A549 treated with DMSO at 1 μM for 4 hours (cell line): ENCODE measurements at places on chromosomes 3 and 15. TPM values are rescaled to one million over a fixed set of nuclear protein-coding genes. Genes with fewer than 3 reads are reported as not detected.

LZTFL1 gene
- total RNA-seq = 14.7 to 20.5 TPM (median 17.8 TPM) in 5 replicates

PLA2G4B gene
- 1.1 to 3.0 TPM (median 2.0 TPM) in 5 replicates for total RNA-seq

CMTM8 gene
- total RNA-seq = 4.6 to 11.2 TPM (median 9.9 TPM) in 5 replicates

HDC gene
- total RNA-seq = 0.06 to 0.14 TPM (median 0.14 TPM) in 3 of 5 replicates, not detected in the others

ACAN gene
- 0.15 to 0.28 TPM (median 0.21 TPM) in 5 replicates for total RNA-seq

FHIT gene
- 0.48 to 1.0 TPM (median 0.78 TPM) in 5 replicates for total RNA-seq

PCOLCE2 gene
- total RNA-seq = 27.6 to 40.9 TPM (median 34.2 TPM) in 5 replicates

NR2E3 gene
- 0.13 to 0.36 TPM (median 0.18 TPM) in 5 replicates for total RNA-seq

HRH1 gene
- 9.1 to 11.0 TPM (median 9.7 TPM) in 5 replicates for total RNA-seq

C3orf85 gene
- total RNA-seq = not detected in 5 replicates

DAZL gene
- not detected in 5 replicates for total RNA-seq

CNOT10 gene
- 27.4 to 33.1 TPM (median 31.0 TPM) in 5 replicates for total RNA-seq

CACNA1D gene
- 0.68 to 1.6 TPM (median 0.98 TPM) in 5 replicates for total RNA-seq

KNG1 gene
- 0.17 TPM in 1 of 5 replicates, not detected in the others for total RNA-seq

ZPLD1 gene
- total RNA-seq = 0.04 to 0.07 TPM (median 0.06 TPM) in 4 of 5 replicates, not detected in the other

ZNF621 gene
- 6.0 to 8.1 TPM (median 7.7 TPM) in 5 replicates for total RNA-seq

ADAMTS9 gene
- total RNA-seq = 0.54 to 0.78 TPM (median 0.59 TPM) in 5 replicates

PAQR9 gene
- 2.9 to 4.0 TPM (median 3.4 TPM) in 5 replicates for total RNA-seq

HES1 gene
- 12.0 to 14.9 TPM (median 14.1 TPM) in 5 replicates for total RNA-seq

CFAP100 gene
- not detected in 5 replicates for total RNA-seq

ZNF620 gene
- total RNA-seq = 0.81 to 1.9 TPM (median 1.7 TPM) in 5 replicates

CPN2 gene
- not detected in 5 replicates for total RNA-seq

TMC3 gene
- not detected in 5 replicates for total RNA-seq

CACNA2D2 gene
- 0.36 to 0.78 TPM (median 0.42 TPM) in 5 replicates for total RNA-seq

FBXL22 gene
- total RNA-seq = 0.21 to 0.30 TPM (median 0.26 TPM) in 5 replicates

ONECUT1 gene
- total RNA-seq = 0.10 to 0.35 TPM (median 0.29 TPM) in 5 replicates

IL20RB gene
- total RNA-seq = 0.77 to 1.2 TPM (median 0.84 TPM) in 5 replicates

NUSAP1 gene
- total RNA-seq = 66.7 to 83.9 TPM (median 78.4 TPM) in 5 replicates

ZNF619 gene
- total RNA-seq = 1.7 to 2.8 TPM (median 2.1 TPM) in 5 replicates

LIPH gene
- total RNA-seq = 7.2 to 9.3 TPM (median 8.4 TPM) in 5 replicates

MORC1 gene
- not detected in 5 replicates for total RNA-seq

SLC49A4 gene
- 9.7 to 17.2 TPM (median 15.8 TPM) in 5 replicates for total RNA-seq

SAXO2 gene
- 1.8 to 2.4 TPM (median 2.2 TPM) in 5 replicates for total RNA-seq

AMT gene
- total RNA-seq = 0.24 to 0.62 TPM (median 0.26 TPM) in 5 replicates

CFAP91 gene
- total RNA-seq = 0.20 to 0.41 TPM (median 0.32 TPM) in 4 of 5 replicates, not detected in the other

TMEM207 gene
- total RNA-seq = not detected in 5 replicates

MUSTN1 gene
- total RNA-seq = not detected in 5 replicates

C3orf70 gene
- total RNA-seq = 0.01 to 0.03 TPM (median 0.02 TPM) in 3 of 5 replicates, not detected in the others

LMCD1 gene
- total RNA-seq = 75.6 to 119 TPM (median 81.9 TPM) in 5 replicates

SAMD7 gene
- not detected in 5 replicates for total RNA-seq
